ENCODE measurements at places on chromosomes 6 and 20. TPM values are rescaled to one million over a fixed set of nuclear protein-coding genes. Genes with fewer than 3 reads are reported as not detected.

DNA sequence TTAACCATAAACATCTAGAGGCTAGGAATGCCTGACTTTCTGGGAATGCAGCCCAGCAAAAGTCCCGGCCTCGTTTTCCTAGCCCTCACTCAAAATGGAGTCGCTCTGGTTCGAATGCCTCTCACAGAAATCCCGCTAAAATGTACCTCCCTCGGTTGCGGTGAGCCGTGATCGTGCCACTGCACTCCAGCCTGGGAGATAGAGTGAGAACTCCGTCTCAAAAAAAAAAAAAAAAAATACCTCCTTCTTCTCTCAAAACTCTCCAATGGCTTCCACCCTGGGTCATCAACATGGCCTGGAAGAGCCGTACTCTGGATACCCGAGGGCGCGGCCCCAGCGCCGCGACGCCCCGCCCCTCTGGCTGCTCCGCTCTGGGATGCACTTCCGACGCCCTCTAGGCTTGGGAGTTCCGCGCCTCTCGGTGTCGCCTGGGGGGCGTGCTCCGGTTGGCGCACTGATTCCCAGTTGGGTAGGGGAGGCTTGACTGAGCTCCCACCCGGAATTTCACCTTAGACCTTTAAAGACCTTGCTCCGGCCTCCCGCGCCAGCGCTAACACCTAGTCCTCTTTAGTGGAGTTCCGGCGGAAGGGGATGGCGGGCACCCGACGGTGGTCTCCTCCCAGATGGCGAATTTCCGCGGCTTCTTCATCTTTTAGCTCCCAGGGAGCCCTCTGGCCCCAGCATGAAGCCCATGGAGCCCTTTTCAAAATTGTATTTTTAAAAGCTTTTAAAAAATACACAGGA is 12.3 kb downstream of the HMGN4 start:
- DNase-seq, result peak; percentile 40

DNA sequence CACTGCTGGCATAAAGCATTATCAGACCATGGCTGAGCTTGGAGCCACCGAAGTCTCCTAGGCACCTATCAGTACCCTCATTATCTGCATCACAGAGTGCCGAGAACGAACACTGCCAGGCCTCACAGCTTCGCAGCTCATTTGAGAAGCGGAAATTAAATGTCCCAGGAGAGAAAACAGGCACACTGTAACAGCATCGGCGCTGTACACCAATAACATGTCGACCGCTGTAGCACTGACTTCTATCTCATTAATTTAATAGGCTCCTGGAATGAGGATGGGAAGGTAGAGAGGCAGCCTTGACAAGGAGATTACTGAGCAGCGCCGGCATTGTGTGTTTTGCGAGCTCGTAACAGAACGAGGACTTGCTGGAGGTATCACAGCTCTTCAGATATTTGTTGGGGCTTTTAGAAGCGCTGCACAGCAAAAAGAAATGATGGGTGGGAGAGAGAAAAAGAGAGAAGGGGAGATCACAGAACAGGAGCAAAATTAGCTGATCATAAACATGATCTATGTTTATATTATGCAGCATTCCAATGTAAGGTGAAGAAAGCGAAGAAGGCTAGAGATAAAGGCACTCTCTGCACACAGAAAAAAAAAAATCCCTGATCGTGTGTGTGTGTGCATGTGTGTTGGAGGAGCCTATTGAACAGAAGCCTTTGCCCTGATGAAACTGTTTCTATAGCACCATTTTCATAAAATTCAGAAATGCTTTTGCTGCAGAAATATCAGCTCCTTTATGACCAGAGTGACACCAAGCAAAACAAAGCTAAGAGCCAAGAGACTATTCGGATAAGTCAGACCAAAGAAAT is 29.2 kb downstream of the ID4 start:
- DNase-seq, result no peak

Gene CLVS2
- polyA plus RNA-seq, result 0.31 TPM

Gene TRIM39
- polyA plus RNA-seq, result 13.7 TPM

DNA sequence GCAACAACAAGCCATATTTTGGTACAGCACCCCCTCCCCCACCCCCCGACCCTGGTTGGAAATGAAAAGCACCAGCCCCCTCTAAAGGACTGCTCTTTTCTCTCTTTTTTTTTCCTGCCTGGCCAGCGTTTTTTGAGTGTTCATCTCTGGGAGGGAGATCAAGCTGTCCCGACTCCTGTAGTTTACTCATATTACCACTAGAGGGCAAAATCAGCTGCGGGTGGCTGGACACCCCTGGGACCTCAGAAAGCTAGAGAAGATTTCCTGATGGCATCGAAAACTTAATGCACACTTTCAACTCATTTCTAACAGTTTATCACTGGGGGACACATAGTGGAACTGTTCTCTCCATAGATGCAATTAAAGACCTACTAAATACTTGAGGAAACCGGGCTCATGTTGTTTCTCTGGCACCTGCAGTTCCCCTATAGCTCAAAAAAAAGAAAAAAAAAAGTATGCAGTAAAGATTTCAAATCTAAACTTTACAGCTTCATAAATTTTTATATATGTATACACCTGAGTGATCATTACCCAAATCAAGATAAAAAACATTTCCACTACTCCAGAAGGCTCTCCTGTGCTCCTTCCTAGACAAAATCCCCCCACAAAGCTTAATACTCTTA is 24.4 kb downstream of the CNBD2 start:
- peak; percentile 56 for DNase-seq

- no peak for DNase-seq
Observed at GRCh38 chr6:137024237-137024990, 20.4 kb downstream of the IL20RA start.

Gene SYNDIG1
- polyA plus RNA-seq, result 8.6 TPM

DNA sequence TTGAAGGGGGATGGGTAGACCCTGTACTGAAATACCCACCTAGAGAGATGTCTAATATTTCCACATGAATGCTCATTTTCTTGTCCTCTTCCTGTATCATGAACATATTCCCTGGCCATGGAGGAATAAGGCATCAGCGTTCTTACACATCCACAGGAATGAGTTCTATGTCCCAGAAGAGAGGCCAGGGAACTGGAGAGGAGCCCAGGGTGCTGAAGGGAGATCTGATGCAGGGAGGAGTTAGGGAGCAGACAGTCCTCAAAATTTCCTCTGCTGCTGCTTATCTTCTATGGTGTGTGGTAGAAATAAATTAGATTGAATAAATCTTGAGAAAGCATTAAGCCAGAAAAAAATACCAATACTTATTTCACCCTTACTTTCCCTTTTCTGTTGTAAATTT is 295.0 kb downstream of the KCNQ5 start:
- no peak for DNase-seq

DNA sequence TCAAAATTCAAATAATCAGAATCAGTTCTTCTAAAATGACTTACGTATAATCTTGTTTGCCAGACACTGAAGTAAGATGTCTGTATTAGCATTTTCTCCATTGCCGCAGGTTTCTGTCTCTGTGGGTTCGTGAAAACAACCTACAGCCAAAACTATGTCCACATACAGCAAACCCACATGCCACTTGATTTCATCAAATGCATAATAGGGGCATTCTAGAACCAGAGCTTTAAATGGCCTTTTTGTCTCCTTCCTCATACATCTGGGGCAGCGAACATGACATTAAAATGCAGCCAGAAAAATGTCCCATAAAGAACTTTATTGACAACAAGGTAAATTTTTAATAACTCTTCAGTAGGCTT is 90.2 kb upstream of the QKI start:
- DNase-seq, result no peak

Measured in right renal cortex interstitium (tissue), 3 donors.